Activated naive CD4-positive, alpha-beta T cell treated with anti-CD3 and anti-CD28 coated beads, Interleukin-2, amount 10 ng/mL, durations not matched to agents 5 hours and 36 hours (primary cell): ENCODE measurements at places on chromosomes 6 and 20. TPM values are rescaled to one million over a fixed set of nuclear protein-coding genes. Genes with fewer than 3 reads are reported as not detected.

The CLIC5 gene
- 4.5 TPM for total RNA-seq

The ADTRP gene
- total RNA-seq: 11.3 TPM

The MAP7 gene
- 2.6 TPM for total RNA-seq

The FAM210B gene
- 10.8 TPM for total RNA-seq

The KCNK16 gene
- total RNA-seq: not detected

The XKR7 gene
- 0.03 TPM for total RNA-seq

The HLA-DOA gene
- 1.2 TPM for total RNA-seq

The CD83 gene
- 6.6 TPM for total RNA-seq

The IYD gene
- total RNA-seq: not detected

The NKX2-4 gene
- total RNA-seq: not detected

The LY86 gene
- 22.1 TPM for total RNA-seq

The PRDM13 gene
- not detected for total RNA-seq

The ZNF334 gene
- 0.40 TPM for total RNA-seq

The CGAS gene
- 23.8 TPM for total RNA-seq

The DEFB112 gene
- not detected for total RNA-seq

The TSPYL4 gene
- total RNA-seq: 15.7 TPM

The GSS gene
- total RNA-seq: 49.5 TPM
